Stimulated activated CD4-positive, alpha-beta T cell treated with anti-CD3 and anti-CD28 coated beads, Interleukin-15, amount 100 ng/mL, for 48 hours (primary cell): ENCODE measurements at places on chromosomes 2 and 18.
A peak's percentile ranks its signal among the peaks of the same experiment; 100 is the strongest.

DNA sequence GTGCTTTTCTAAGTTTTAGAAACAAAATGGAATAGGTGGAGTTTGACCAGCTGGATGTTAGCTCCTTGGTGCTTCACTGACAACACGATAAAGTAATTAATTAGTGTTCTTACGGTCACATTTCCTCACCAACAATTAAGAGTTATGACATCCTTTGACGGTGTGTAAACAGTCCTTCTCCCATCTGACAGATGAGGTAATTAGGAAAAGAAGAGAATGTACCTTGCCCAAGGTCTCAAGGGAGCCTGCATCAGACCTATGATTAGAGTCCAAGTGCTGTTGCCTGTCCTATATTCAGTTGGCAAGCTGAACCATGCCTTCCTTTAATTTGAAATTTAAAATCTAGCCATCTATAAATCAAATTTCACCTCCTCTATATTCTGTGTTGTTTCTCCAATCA, 48.3 kb upstream of the STK17B start:
- DNase-seq = no peak

DNA sequence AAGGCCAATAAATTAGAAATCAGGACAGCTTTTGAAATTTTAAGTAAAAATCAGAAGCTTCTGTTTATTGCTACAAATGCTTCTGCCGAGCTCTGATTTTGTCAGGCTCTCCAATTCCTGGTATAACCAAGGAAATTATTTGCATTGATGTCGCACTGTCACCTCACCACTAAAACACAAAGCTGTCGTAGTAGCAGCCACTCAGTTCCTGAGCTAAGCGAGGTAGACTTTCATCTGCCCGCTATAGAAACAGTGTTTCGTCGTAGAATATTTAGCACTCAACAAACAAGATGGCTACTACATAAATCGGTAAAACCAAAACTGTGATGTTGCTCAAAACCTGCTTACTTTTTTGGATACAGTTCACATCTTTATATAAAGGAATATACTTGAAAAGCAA, 141.3 kb upstream of the FOSL2 start:
- DNase-seq = no peak

DNA sequence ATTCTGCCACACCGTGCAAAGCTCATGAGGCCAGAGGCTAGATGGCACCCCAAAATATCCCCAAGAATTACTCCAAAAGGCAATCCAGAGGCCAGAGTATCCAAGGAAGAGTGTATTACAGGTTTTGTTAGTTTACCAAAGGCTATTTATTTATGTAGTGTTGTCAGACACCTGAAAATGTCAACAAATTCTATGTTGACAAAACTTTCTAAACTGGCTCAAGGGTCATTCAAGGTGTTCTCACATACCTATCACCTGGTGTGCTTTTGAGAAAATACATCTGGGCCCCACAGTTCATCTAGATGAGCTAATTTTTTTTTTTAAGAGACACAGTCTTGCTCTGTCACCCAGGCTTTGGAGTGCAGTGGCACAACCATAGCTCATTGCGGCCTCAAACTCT, 12.4 kb upstream of the DTNB start:
- no peak for DNase-seq

- DNase-seq = peak; percentile 66
Measured at GRCh38 chr2:234483568-234484251, 13.2 kb downstream of the ARL4C start.

GRCh38 chr2:38268691-38269327, 108.3 kb downstream of the ATL2 start:
- no peak for DNase-seq

GRCh38 chr2:239957681-239958472, 67.3 kb downstream of the NDUFA10 start:
- DNase-seq = no peak

DNA sequence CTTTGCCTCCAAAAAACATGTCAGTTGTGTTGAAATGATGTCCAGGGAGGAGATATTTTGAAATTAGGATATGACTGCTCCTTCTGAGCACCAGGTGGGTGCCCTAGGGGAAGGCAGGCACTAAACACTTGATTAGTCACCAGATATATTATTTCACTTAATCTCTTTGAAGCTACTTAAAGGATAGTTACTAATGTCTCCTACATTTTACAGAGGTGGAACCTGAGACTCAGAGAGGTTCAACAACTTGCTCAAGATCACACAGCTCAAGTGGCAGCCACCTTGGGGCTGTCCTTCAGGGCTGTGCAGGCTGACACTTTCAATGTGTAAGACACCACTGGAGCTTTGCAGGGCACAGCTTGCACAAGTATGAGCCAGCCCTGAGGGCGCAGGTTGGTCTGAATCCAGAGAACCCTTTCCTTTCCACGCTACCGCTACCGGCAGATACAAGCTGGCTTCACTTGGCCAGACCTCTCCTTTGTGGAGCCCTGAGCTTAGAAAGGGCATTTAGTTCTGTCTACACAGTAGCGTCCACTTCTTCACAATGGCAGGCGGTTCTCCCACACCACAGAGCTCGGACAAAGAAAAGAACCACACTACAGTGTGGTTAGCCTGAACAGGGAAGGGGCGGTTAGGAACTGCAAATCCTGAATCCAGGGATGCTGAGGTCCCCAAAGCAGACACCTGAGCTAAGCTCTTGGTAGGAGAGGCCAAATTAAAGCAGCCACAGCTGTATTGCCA, 16.4 kb downstream of the ALPK2 start:
- no peak for DNase-seq

- DNase-seq = no peak
Measured at GRCh38 chr18:21714474-21714873, 9.9 kb upstream of the ABHD3 start.

DNA sequence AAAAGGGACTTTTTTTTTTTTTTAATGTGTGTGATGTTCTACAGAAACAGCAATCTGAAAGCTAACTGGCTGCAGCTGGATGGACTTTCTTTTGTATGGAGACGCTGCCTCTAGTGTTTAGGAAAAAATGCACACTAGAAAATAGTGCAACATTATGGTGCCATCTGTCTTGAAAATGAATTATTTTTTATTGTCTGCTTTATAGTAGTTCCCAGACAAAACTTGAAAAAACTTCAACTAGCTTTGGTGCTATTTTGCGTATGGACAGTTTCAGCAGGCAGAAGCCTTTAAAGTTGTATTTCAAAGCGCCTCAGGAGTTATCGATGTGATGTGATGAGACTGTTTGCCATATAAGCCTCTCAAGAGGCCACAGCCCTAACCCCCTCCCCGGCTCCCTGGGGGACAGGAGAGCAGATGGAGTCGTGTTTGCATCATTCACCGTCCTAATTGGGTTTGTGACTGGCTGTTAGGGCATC, 86.9 kb downstream of the LTBP1 start:
- no peak for DNase-seq

- no peak for DNase-seq
Measured at GRCh38 chr2:174781996-174782395, 17.7 kb upstream of the CHRNA1 start.

- DNase-seq = no peak
Measured at GRCh38 chr2:118047380-118047826, 33.5 kb upstream of the CCDC93 start.

DNA sequence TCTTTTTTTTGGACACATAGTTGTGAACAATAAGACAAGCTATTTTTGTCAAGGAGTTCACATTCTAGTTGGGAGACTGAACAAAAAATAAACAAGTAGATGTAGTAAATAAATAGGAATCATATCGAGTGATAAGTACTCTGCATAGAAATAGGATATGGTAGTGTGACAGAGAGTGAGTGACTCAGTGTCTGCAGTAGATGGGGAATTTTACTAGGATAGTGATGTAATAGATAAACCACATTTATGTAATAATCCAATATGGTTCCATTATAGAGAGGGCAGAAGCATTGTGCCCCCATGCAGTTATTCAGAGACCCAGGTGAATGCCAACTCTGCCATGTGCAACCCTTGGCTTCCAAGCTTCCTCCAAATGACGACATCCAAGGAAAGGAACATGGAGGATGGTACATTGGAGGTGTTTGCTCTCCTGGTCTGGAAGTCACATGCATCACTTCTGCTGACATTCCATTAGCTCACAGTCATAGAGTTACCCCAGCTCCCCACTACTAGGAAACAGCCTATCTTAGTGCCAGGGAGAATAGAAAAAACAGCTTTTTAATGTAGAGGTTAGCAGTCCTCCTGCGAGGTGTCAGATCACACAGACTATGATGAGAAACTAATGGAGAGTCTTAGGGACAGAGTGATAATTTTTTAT, 595.4 kb downstream of the NYAP2 start:
- no peak for DNase-seq

DNA sequence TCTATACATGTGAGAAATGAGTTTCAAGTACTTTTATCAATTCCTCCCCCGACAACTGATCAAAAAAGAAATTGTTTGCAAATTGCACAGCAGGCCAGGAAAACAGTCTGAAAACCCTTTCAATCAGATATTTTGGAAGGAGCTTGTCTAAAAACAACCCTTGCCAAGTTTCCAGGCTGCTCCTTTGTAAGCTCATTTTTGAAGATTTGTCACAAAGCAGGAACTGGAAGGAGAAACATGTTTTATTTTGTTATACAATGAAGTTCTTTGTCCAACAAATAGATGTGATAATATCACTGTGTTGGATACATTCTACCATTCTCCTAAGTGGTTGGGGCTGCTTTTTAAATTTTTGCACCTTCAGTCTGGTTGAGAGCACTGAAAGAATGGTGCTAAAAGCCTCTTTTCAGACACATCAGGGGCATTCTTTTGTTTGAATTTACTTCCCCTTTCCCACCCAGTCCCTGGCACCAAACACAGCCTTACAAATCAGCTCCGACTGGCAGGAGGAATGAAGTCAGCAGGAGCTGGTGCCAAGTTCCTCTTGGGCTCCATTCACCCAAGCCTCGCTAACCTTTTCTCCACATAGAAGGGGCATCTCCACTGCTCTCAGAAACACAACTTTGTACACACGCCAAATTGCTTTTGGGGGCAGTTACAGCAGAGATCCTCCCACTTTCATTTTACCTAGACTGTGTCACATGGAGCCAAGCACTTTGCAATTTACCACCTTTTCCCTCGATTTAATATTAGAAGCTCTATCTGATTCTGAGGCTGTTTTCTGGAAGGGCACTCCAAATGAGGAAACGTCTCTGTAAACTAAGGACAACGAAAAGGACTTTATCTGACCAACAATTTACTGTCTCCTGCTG, 88.0 kb downstream of the C1D start:
- DNase-seq = no peak

DNA sequence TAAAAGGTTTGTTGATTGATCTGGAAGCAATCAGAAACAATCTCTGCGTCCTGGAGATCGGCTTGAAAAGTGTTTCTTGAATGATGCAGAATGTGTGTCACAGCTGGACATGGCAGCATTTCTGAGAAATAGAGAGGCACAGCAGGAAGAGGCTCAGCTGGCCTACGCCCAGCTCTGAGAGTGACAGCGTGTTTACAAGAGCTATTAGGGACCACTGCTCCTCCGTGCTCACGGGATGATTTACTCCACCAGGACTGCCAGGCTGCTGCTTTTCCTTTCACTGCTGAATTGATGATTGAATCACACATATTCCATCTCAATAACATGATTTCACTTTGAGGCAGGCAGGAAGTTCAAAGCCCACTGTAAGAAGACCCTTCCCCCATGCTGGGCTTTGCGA, 62.8 kb downstream of the GALNT14 start:
- DNase-seq = no peak
